Colonic mucosa (tissue), 4 donors: ENCODE measurements at places on chromosomes 12 and 14. TPM values are rescaled to one million over a fixed set of nuclear protein-coding genes. Genes with fewer than 3 reads are reported as not detected.

DBX2 gene
- not detected for total RNA-seq

TROAP gene
- total RNA-seq, result 11.8 TPM

MYH6 gene
- 1.6 TPM for total RNA-seq

C1QL4 gene
- not detected for total RNA-seq

CCDC175 gene
- 0.32 TPM for total RNA-seq

SPX gene
- not detected for total RNA-seq

MGST1 gene
- total RNA-seq, result 339 TPM

P2RX2 gene
- not detected for total RNA-seq

TMEM233 gene
- 0.10 TPM for total RNA-seq

TEX52 gene
- not detected for total RNA-seq

PAX9 gene
- total RNA-seq, result 0.25 TPM
